Karpas-422 (cell line): ENCODE measurements at places on chromosomes 3 and 15. TPM values are rescaled to one million over a fixed set of nuclear protein-coding genes. Genes with fewer than 3 reads are reported as not detected.

The EIF5A2 gene
- total RNA-seq, result 7.8 and 10.5 TPM in 2 replicates

- no peak for DNase-seq
- H3K4me1 ChIP-seq, result no peaks in the 10 kb centered on the region
- H3K27ac ChIP-seq, result no peak overlapping the region
- H3K27me3 ChIP-seq, result no peaks in the 10 kb centered on the region
- H3K4me3 ChIP-seq, result no peak overlapping the region
These were observed 235.0 kb downstream of the ULK4 start for GRCh38 chr3:41726891-41727290.

The GOLGA8A gene
- total RNA-seq, result 4.7 and 8.0 TPM in 2 replicates

The CCR2 gene
- total RNA-seq, result not detected in 2 replicates

DNA sequence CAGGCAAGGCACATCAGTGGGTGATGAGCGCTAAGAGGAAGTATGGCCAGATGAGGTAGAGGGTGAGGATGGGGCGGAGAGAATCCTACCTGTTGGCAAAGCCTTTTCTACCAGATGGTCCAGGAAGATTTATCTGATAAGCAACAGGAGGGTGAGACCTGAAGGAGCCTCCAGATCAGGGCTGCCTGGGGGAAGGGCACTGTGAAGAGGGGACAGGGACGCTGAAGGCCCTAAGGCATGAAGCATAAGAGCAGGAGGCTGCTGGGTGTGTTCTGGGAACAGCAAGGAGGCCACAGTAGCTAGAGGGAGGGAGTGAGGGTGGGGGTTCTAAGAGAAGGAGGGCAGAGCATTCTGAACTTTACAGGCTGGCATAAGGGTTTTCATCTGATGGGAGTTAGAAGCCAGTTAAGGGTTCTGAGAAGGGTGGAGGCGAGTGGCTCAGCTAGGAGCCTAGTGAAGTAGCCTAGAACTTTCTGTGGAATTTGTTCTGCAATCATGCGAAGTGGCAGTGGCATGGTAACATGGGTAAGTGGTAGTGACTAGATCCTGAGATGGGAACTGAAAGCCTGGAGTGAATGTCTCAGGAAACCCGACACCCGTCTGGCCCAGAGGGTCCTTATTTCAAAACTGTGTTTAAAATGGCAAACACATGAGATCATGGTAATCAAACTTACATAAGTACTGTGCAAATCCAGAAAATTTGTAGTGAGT lies 29.9 kb downstream of the CGNL1 start:
- H3K36me3 ChIP-seq, result no peaks in the 10 kb centered on the region
- DNase-seq, result no peak
- no peak overlapping the region for H3K4me3 ChIP-seq
- no peak overlapping the region for H3K27ac ChIP-seq
- H3K4me1 ChIP-seq, result peaks cover 7% of the 10 kb centered on the region

The TLNRD1 gene
- 5.4 and 12.8 TPM in 2 replicates for total RNA-seq

- H3K27me3 ChIP-seq, result no peaks in the 10 kb centered on the region
- DNase-seq, result no peak
- H3K4me3 ChIP-seq, result no peak overlapping the region
- H3K4me1 ChIP-seq, result no peaks in the 10 kb centered on the region
- H3K27ac ChIP-seq, result no peak overlapping the region
- no peaks in the 10 kb centered on the region for H3K36me3 ChIP-seq
These were observed 174.3 kb upstream of the ZBTB20 start for GRCh38 chr3:115321400-115321805.

DNA sequence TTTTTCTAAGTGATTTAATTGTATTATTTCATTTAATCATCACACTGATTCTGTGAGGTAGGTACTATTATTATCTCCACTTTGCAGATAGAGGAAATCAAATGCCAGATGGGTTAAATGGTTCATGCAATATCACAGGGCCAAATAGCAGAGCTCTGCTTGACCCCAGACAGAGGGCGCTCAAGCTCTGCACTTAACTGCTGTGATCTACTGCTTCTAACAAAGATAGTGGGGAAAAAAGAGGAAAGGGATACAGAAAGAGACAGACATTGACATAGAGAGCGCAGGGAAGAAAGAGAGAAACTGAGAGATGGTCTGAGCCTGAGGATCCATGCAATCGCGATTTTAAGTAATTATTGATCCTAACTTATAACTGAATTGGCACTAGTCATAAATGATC lies 279.1 kb upstream of the THRB start:
- no peaks in the 10 kb centered on the region for H3K27me3 ChIP-seq
- H3K27ac ChIP-seq, result no peak overlapping the region
- no peaks in the 10 kb centered on the region for H3K4me1 ChIP-seq

GRCh38 chr3:113607219-113607596 lies 74.9 kb downstream of the SIDT1 start:
- DNase-seq, result no peak
- H3K27me3 ChIP-seq, result no peaks in the 10 kb centered on the region
- no peaks in the 10 kb centered on the region for H3K4me1 ChIP-seq
- no peak overlapping the region for H3K4me3 ChIP-seq
- H3K27ac ChIP-seq, result no peak overlapping the region
- no peaks in the 10 kb centered on the region for H3K36me3 ChIP-seq

The SCAPER gene
- total RNA-seq, result 4.3 and 6.3 TPM in 2 replicates

GRCh38 chr3:185793381-185793780 lies 31.5 kb downstream of the IGF2BP2 start:
- H3K27ac ChIP-seq, result no peak overlapping the region
- no peak overlapping the region for H3K4me3 ChIP-seq
- DNase-seq, result no peak
- H3K27me3 ChIP-seq, result 0 out of 2 replicates have a peak, but pooled peaks cover 3% of the 10 kb centered on the region
- H3K4me1 ChIP-seq, result no peaks in the 10 kb centered on the region

The SLC28A1 gene
- total RNA-seq, result not detected in 2 replicates

- H3K27me3 ChIP-seq, result no peaks in the 10 kb centered on the region
- no peak for DNase-seq
- H3K4me1 ChIP-seq, result no peaks in the 10 kb centered on the region
- no peak overlapping the region for H3K27ac ChIP-seq
- no peak overlapping the region for H3K4me3 ChIP-seq
These were observed 391.9 kb upstream of the TBL1XR1 start for GRCh38 chr3:177589041-177589650.

The ZNF660 gene
- 5.4 and 11.1 TPM in 2 replicates for total RNA-seq

- no peaks in the 10 kb centered on the region for H3K36me3 ChIP-seq
- no peaks in the 10 kb centered on the region for H3K4me1 ChIP-seq
- H3K4me3 ChIP-seq, result no peak overlapping the region
- no peaks in the 10 kb centered on the region for H3K27me3 ChIP-seq
- H3K27ac ChIP-seq, result no peak overlapping the region
These were observed 727.2 kb downstream of the SI start for GRCh38 chr3:164351131-164351530.

GRCh38 chr3:78913711-78914110 lies 854.1 kb downstream of the ROBO1 start:
- H3K4me3 ChIP-seq, result no peak overlapping the region
- no peaks in the 10 kb centered on the region for H3K27me3 ChIP-seq
- no peaks in the 10 kb centered on the region for H3K36me3 ChIP-seq
- no peak for DNase-seq

- no peaks in the 10 kb centered on the region for H3K36me3 ChIP-seq
- H3K4me3 ChIP-seq, result no peak overlapping the region
- no peaks in the 10 kb centered on the region for H3K27me3 ChIP-seq
- no peak for DNase-seq
- no peaks in the 10 kb centered on the region for H3K4me1 ChIP-seq
- no peak overlapping the region for H3K27ac ChIP-seq
These were observed 1.2 kb upstream of the ARHGEF26 start for GRCh38 chr3:154119951-154120350.

The ESYT3 gene
- total RNA-seq, result not detected in 2 replicates

The DIPK2A gene
- 41.9 and 51.6 TPM in 2 replicates for total RNA-seq

DNA sequence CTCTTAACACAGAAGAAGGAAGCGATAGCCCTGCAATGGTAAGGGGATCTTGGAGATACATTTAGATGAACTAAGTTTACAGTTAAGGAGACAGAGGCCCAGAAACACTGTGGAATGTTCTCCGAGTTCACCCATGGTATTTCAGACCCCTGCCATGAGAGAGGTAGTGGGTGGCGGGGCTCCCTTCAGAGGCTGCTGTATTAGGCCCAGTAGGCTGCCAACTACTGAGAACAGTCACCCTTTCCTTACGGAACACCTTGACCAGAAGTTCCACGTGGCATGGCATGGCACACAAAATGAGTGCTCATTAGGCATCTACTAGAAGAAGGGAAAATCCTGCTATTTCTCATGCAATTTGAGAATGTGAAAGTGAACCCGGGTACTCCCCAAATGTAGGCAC lies 195.4 kb downstream of the TNIK start:
- H3K27me3 ChIP-seq, result no peaks in the 10 kb centered on the region
- no peak overlapping the region for H3K4me3 ChIP-seq
- H3K27ac ChIP-seq, result no peak overlapping the region
- no peak for DNase-seq

The LSAMP gene
- not detected in 2 replicates for total RNA-seq

- H3K36me3 ChIP-seq, result no peaks in the 10 kb centered on the region
- H3K4me3 ChIP-seq, result no peak overlapping the region
- no peaks in the 10 kb centered on the region for H3K4me1 ChIP-seq
- no peak overlapping the region for H3K27ac ChIP-seq
- no peaks in the 10 kb centered on the region for H3K27me3 ChIP-seq
- DNase-seq, result no peak
These were observed 51.4 kb downstream of the NMD3 start for GRCh38 chr3:161272524-161272923.

DNA sequence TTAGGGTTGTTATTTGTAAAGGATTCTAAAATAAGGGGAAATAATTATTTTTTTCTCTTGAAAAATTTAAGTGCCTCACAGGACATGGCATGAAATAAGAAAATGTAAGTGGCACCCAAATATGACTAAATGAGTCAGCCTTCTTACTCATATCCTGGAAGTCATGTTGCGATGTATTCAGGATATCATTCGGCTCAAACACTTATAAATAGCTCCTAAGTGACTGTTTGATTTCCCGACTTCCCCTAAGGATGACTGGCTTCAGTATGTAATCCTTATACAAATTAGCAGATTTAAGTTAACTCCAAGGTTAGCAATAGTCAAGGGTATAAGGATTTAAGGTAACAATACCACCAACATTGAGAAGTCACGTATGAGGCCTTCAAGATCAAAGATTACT lies 57.3 kb upstream of the OSTN start:
- no peak overlapping the region for H3K27ac ChIP-seq
- H3K4me3 ChIP-seq, result no peak overlapping the region
- no peaks in the 10 kb centered on the region for H3K4me1 ChIP-seq
- H3K36me3 ChIP-seq, result no peaks in the 10 kb centered on the region
- no peaks in the 10 kb centered on the region for H3K27me3 ChIP-seq
- DNase-seq, result no peak

The CPEB1 gene
- not detected in 2 replicates for total RNA-seq

- no peak overlapping the region for H3K27ac ChIP-seq
- H3K36me3 ChIP-seq, result no peaks in the 10 kb centered on the region
- H3K4me3 ChIP-seq, result no peak overlapping the region
- no peak for DNase-seq
- no peaks in the 10 kb centered on the region for H3K4me1 ChIP-seq
- H3K27me3 ChIP-seq, result no peaks in the 10 kb centered on the region
These were observed 4.6 kb upstream of the SAMMSON start for GRCh38 chr3:69994919-69995318.

DNA sequence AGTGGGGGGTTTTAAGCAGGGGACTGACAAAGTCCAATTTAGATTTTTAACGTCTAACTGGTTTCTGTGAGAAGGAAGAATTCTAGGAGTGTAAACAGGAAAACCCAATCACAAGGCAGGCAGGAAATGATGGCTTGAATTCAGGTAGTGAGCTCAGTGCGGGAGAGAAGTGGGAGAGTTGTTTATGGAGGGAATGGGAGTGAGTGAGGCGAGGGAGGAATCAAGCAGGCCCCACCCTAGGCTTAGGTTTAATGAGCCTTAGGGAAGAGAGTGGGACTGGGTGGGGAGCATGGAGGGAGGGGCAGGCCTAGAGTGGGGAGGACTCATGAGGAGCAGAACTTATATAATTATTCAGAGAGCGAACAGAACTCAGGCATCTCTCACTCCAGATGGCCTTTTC lies 17.9 kb downstream of the VIPR1 start:
- H3K36me3 ChIP-seq, result no peaks in the 10 kb centered on the region
- H3K4me1 ChIP-seq, result peaks cover 8% of the 10 kb centered on the region
- no peak overlapping the region for H3K27ac ChIP-seq
- no peak for DNase-seq
- no peaks in the 10 kb centered on the region for H3K27me3 ChIP-seq

DNA sequence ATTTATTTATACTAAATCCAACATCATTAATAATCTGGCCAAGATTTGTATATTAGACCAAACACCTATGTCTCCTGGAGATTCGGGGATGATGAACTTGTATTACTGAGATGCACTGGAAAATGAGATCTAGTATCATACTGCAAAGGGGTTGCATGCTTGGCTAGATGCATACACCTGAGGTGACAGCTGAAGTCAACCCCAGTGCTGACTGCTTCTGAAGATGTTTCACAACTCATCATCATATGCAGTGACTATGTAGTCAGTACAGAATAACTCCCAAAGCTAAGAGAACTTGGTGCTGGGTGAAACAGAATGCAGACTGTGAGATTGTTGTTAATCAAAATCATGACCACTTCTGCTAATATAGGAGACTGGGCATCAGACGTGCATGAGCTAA lies 1114.2 kb downstream of the NSUN3 start:
- DNase-seq, result no peak
- no peak overlapping the region for H3K4me3 ChIP-seq
- no peaks in the 10 kb centered on the region for H3K27me3 ChIP-seq
- no peaks in the 10 kb centered on the region for H3K4me1 ChIP-seq

The CCDC80 gene
- 0.11 TPM in 1 of 2 replicates, not detected in the other for total RNA-seq

The SNTN gene
- total RNA-seq, result not detected in 2 replicates

The CCR8 gene
- not detected in 2 replicates for total RNA-seq

DNA sequence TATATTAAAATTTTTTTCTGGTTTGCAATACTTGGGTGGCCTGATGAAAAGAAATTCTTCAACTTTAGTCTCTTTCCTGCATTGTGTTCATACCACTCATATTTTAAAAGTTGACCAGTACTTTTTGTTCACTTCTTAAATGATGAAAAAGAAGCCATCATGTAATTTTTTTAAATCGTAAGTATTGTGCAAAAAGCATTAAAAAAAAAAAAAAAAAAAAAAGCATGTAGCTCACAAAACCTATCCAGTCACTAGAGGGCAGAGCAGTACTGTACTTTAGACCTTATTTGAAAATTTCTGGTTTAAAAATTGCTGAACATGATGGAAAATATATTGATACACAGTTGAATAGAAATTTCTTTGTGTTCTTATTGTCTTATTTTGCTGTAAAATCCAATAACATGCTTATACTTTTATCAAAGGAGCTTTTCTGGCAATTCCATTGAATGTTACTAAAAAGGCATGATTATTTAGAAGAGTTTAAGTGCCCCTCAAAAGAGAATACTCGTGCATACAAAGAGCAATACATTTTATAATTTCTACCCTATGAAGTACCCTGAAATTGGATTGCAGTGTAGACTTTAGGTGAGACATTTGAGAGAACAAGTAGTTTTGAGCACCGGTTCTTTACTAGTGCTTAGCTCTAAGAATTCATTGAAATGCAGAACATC lies 137.7 kb downstream of the BBX start:
- peaks cover 60% of the 10 kb centered on the region for H3K4me1 ChIP-seq
- no peaks in the 10 kb centered on the region for H3K36me3 ChIP-seq
- H3K4me3 ChIP-seq, result no peak overlapping the region
- no peak overlapping the region for H3K27ac ChIP-seq
- DNase-seq, result peak; percentile 85
